ENCODE measurements at places on chromosomes 6 and 20.
A peak's percentile ranks its signal among the peaks of the same experiment; 100 is the strongest.

DNA sequence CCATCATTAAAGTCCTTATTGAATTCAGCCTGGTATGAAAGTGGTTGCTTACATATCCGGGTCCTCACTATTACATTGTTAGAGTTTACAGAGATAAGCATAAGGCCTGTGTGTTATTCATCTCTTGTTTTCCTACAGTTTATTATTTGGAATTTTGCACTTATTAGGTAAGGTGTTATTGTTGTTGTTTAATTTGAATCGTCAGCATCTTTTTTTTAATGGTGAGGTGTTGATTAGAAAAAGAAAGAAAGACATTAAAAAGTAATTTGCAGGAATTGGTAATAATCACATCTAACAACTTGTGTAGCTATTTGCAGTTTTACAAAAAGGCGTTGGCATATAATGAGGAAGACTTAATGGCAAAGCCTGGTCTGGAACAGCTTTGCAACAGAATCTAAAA, 158.6 kb downstream of the SAMD5 start:
- no peak for DNase-seq

DNA sequence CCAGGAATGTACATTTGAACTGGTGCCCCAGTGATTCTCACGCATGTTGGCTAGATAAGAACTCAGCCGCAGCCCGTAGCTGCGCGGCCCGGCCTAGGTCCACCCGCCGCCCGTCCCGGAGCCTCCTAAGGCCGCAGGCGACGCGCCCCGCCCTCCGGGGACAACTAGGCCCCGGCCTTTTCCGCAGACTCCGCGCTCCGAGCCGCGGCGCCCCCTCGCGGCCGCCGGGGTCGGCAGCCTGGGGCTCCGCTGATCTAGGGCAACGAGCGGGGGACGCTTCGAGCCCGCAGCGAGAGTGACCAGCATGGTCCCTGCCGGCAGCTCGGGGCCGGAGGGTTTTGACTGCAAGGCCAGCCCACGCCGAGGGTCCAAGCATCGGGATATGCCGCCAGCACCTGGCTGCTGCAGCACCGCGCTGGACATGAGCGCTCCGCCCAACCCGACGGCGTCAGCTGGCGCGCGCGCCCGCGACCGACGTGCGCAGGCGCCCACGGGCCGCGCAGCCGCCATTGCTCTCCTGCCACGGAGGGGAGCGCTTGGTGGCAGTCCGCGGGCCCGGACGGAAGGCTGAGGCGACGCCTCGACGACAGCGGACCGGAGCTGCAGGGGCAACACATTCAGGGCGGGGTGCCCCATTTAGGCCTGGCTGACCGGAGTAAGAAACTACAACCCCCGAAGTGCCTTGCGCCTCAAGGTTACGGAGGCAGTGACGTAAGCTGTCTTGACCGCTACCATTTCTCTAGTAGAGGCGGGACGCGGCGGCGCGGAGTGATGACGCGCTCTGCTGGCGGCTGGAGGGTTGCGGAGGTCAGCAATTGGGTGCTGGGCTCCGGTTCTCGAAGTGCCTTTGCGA, at the start of gene AP5S1:
Gene AP5S1, plus strand, starts transcription at position 500 of the 853 bp plus-strand sequence. CDS start 1,571 bp downstream, outside the sequence.
- DNase-seq, result peak; percentile 95

GRCh38 chr20:36308353-36308752, 2.2 kb downstream of the DLGAP4 start:
- DNase-seq, result no peak

DNA sequence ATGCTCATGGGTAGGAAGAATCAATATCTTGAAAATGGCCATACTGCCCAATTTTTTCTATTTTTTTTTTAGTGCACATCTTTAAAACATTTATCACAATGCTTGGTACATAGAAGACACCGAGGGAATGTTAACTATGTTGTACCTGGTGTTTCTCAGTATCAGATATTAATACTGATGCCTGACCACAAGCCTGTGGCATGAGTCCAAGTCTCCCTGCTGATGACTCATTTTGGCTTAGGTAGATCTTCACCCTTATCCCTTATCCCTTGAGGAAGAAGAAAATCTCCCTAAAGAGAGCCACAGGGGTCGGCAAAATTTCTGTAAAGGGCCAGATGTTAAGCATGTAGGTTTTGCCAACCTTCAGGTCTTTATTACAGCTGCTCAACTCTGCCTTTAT, 14.5 kb downstream of the CD109 start:
- DNase-seq, result no peak

- DNase-seq, result no peak
These were observed 185.4 kb downstream of the PLCB1 start for GRCh38 chr20:8317448-8317847.

- no peak for DNase-seq
These were observed 69.6 kb downstream of the PYGB start for GRCh38 chr20:25317351-25318075.

DNA sequence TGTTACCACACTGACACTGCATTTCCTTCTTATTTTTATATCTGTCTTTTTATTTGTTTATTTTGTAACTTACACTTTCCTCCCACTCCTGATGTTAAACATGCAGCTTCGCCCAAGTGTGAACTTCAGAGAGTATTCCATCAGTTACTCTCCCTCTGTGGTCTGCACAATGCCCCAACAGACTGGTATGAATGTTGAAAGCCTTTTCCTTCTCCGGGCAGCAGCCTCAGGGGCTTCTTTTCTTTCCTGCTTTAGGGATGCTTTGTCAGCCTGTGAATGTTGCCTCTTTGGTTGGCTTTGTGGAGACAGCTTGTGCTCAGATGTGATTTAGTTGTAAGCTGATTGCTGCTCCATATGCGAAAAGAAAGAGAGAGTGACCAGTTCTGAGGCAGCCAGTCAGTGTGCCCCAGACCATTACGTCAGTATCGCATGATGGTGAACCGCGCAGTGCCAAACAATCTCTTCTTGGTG, 44.0 kb downstream of the SMPDL3A start:
- no peak for DNase-seq

DNA sequence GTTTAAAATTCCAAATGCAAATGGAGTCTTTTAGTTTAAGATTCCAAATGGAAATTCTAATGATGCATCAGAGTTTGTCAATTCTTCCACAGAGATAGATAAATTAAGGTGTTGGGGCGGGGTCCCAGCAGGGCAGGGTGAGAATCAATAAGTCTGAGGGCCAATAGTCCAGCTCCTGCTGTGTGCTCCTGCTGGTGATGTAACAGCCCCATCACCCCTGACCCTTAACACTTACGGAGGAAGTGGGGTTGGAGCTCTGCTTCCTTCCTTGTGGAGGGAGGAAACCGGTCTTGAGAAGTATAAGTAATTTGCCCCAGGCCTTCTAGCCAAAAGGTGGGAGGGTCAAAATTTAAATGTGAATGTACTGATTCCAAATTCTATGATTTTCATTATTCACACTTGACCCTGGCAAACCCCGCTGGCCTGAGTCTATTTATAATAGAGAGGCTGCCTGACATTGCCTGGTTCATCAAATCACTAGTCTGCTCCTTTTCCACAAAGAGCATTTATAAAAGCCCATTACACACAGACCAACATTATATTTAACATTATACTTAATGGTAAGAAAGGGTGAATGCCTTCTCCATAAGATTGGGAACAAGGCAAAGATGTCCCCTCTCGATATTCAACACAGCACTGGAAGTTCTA, 17.2 kb downstream of the ZBTB2 start:
- DNase-seq, result no peak

DNA sequence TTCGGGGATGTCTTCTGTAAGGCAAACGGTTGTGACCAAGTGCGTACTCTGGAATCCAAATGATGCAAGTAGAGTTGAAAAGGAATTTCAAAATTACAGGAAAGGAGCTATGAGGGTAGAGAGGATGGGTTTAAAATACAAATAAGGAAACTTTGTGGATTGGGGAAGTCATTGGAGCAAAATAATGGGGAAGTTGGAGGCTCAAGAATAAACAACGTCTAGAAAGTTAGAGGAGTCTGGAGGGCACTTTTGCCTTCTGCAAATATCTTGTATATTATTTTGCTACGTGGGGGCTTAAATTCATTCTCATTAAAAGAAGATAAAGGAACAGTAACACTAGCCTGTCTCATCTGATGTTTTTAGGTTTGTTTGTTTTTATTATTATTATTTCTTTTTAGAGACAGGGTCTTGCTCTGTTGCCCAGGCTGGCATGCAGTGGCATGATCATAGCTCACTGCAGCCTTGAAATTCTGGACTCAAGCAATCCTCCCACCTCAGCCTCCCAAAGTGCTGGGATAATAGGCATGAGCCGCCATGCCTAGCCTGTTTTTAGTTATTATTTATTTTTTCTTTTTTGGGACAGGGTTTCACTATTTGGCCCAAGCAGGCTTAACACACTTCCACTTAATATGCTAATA, 55.0 kb upstream of the TNFAIP3 start:
- no peak for DNase-seq

DNA sequence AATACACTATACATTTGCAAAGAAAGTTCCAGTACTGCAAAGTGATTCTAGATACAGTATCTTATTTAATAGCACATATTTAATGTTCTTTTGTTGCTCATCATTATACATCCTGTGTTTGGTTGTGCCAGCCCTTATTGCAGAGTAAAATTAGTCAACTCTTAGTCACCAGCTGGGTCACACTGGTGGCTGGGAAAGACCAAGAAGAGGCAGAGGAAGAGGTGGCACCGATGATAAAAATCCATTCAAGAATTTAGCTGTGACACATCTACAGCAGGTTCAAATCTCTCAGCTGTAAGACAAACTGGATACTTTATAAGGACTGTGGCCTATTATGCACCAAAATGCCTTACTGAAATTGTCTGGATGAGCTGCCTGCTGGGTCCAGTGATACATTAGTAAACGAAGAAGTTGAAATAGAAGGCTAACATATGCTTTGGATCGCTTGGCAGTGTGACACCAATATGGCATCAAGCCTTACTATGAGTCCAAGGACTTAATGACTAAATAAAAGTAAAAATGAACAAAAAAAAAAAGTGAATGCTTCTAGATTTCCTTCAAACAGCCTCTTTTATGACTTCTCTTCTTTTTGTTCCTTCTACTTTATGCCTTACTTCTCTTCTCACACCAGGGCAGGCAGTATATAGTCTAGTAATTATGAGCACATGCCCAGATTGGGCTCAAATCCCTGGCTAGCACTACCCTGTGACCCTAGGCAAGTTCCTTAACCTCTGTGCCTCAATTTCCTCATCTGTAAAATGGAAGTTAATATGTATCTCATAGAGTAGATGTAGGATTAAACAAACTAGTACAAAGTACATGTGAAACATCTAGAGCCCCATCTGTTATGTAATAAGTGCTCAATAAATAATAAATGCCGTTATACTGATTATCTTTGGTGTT, 29.4 kb upstream of the RNF8 start:
- no peak for DNase-seq

DNA sequence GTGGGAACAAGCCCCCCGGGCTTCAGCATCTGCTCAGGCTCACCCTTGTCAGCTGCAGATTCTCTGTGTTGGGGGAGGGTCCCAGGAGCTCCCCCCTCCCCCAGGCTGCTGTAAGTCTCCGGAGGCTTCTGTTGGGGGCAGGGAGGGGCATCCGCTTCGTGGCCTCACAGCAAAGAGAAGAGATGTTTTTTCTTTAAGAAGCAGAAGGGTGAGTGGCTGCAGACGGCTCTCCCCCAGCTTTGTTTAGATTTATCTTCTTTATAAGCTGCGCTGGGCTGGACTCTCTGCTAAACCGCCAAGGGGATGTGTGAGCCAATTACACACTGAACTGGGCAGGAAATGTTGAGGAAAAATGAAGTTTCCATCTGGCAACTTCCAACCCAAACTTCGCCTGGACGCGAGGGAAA, 48.7 kb upstream of the GATA5 start:
- peak; percentile 43 for DNase-seq

- DNase-seq, result no peak
These were observed 3.0 kb downstream of the SMPD2 start for GRCh38 chr6:109443425-109443950.

DNA sequence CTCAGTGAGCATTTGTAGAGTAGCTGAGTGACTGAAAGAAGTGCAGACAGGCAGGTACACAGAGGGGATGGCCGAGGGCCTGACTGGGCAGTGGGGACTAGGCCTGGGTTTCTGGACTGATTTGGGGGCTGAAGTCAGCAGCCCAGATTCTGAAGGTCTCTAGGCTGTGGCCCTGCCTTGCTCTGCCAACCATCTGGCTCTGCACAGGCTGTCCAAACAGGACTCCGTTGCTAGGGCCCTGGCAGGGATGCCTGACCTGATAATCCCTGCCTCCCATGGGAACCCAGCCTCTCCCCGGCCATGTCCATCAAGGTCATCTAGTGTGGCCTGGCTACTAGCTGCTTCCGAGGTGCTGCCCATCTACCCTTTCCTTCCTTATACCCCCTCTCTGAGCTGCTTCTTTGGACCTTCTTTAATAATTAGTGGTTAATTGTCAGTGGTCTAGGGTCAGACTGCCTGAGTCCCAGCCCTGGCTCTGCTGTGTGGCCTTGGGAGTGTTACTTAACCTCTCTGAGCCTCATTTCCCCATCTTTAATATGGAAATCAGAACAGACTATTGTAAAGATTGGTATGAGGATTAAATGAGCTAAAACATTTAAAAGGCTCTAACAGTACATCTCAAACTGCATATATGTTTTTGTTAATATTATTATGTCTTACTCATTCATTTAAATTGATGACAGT, 137.9 kb downstream of the VEGFA start:
- no peak for DNase-seq

- no peak for DNase-seq
These were observed 108.7 kb upstream of the LY86 start for GRCh38 chr6:6479785-6480184.

DNA sequence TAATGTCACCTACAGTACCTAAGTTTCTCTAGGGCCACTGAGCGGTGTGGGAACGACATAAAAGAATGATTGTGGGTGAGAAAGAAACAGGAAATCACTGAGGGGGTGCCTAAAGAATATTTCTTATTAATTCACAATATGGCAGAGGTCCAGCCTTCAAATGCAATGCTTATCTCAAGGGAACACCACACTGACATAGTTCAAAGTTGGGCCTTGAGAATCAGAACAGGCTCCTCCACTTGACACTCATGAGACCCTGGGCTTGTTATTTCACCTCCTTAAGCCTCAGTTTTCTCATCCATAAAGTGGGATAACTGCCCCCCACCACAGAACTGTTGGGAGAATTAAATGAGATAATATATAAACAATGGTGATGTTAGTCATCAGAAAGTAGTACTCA, 40.4 kb upstream of the ARHGAP18 start:
- no peak for DNase-seq

DNA sequence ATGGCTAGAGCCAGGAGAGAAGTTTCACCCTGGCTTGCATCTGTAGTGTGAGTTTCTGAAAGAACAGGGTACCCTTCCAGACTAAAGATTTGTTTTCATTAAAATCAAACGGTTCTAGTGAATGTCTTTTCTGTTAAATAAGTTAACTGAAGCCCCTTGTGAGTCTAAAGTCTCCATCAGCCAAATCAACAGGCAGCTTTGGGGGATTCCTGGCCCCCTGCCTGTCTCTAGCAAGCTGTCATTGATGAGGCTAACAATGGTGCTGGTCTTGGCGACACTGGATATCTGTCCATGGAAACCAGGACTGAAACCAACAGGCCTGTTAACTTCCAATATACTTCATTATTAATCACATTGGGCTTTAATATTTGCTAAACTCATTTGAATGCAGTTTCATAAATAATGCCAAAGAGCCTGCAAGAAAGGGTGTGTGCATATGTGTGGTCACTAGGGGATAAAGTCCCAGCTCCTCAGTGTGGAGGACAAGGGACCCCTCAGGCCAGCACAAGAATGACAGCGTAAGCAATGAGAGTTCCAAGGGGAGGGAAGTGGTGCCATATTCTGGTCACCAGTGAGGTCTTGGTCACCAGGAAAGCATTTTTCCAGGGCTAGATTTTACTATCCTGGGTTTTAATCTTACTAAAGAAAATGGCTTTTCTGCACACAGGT, 9.1 kb upstream of the RNF182 start:
- no peak for DNase-seq

- DNase-seq, result no peak
These were observed 174.7 kb downstream of the ZFAND3 start for GRCh38 chr6:37994223-37994622.

Data from forelimb muscle (tissue), 1 donor.